ENCODE measurements at places on chromosomes 11 and 22.

GRCh38 chr11:41714101-41714500, 254.6 kb upstream of the LRRC4C start:
- DNase-seq, result no peak

DNA sequence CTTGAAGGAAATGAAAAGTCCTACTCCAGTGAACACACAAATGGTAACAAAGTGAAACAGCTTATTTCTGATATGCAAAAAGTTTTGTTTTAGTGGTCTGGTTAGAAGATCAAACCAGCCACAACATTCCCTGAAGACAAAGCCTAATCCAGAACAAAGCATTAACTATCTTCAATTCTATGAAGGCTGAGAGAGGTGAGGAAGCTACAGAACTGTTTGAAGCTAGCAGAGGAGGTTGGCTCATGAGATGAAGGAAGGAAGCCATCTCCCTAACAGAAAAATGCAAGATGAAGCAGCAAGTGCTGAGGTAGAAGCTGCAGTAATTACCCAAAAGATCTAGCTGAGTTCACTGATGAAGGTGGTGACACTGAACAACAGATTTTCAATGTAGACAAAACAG, 168.4 kb downstream of the IGLL1 start:
- no peak for DNase-seq

- no peak for DNase-seq
These were observed 8.5 kb downstream of the SIDT2 start for GRCh38 chr11:117187007-117187406.

- DNase-seq, result no peak
These were observed 898.3 kb downstream of the BRD1 start for GRCh38 chr22:48929276-48929790.

DNA sequence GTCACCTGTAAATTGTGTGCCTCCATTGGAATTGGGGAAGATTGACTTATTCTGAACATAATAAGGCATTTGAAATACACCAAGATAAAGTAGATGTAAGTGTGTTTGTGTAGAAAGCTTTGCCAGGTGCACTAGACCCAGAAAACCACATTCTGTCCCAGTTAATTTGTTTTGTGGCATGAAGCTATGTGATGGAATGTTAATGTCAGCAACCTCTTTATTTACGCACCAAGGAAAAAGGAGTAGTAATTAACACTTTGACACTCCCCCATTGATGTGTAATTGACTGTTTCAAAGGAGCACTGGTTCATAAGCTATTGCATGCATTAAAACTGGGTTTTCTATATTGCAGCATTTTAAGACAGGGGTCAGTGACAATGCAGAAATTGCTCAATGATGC, 14.3 kb downstream of the EIF3M start:
- DNase-seq, result no peak

DNA sequence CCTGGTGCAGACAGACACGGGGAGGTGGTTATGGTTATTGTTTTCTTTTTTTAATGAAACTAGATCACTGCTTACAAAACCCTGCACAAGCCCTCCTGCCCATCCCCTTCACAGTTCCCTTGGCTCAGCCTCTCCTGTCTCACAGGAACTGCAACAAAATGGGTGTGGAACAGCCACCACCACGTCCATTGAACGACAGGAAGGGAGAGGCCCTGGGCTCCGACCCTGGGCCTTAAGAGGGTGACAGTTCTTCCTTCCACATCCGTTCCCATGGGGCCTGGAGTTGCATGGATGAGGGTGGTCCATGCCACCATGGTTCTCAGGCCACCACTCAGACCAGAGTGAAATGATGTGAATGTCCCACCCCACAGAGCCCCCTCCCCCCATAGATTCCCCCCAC, 15.7 kb downstream of the PRPF19 start:
- no peak for DNase-seq

DNA sequence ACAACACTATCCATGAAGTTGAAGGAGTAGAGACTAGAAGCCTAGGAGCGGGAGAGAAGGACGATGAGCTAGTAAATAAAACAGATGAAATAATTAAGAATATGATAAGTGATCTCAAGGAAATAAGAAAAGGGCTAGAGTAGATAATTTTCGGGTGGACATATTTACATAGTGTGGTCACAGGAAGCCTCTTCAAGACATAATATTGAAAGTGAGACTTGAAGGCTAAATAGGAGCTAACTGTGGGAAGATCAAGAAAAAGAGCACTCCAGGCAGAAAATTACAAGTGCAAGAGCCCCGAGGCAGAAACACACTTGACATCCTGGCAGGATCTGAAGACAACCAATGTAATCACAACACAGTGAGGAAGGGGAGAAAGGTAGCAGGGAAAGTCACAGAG, 11.9 kb upstream of the PPFIBP2 start:
- DNase-seq, result no peak

DNA sequence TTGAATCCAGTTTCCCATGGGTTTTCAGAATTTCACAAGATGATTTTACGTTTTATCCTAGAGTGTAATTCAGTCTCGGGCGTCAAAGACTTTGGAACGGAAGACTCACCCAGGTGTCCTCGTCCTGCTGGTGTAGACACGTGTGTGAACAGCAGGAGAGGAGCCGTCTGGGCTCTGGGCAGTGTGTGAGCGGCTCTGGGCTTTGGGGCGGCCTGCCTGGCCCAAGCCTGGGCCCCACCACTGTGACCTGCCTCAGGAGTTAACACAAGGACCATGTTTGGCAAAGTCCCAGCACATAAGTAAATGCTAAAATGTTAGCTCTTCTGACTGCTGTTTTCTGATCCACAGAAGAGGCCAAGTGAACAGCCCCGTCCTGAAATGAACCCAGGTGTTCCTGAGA, 1093.3 kb downstream of the BRD1 start:
- no peak for DNase-seq

GRCh38 chr11:18367431-18367830, 26.9 kb upstream of the LDHA start:
- no peak for DNase-seq

DNA sequence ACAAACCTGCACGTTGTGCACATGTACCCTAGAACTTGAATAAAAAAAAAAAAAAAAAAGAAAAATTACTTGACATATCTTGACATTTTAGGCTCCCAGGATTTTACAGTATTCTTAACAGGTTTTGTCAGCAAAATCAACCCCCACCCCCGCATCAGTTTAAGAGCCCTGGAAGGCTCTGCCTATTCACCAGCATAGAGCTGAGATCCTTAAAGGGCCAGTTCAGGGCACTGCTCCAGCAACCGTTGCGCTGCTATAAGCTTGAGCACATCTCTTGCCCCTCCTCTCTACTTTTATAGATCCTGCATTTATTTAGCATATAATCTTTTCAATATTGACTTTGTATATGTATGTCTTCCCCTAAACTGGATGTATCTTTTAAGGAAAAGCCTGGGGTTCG, 697 bp upstream of the PAFAH1B2 start:
- no peak for DNase-seq

- DNase-seq, result no peak
These were observed 1217.6 kb downstream of the JRKL start for GRCh38 chr11:97607291-97608000.

GRCh38 chr22:45531441-45532234, 29.0 kb downstream of the FBLN1 start:
- DNase-seq, result no peak

DNA sequence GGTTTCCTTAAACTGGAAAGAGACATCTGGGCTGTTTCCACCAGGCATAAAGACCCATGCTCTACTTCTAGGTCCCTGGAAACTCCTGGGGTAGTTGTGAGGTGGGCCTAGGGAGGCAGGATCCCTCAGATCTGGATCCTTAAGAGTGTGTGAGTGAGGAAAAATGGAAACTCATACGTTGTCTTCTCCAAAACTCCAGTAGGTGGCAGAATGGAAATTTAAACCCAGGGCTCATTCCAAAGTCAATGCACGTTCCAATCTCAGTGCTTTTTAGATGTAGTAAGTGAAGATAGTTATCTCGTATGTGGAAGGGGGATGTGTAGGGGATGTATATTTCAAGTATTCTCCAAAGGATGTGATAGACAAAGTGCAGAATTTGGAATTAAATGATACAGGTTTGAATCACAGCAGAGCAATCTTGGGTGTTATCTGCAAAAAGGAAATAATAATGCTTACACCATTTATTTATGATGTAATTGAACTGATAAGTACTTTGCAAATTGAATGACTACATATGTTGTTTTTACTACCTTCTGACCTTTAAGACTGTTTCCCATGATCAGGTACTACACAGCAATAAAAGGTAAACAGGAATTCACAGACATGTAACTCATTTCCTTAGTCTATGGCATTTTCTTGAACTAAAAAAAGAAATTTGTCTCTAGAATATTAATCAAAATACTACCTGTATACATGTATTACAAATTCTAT, 13.1 kb upstream of the MMP1 start:
- DNase-seq, result no peak

GRCh38 chr22:37563153-37564081, 3.1 kb downstream of the CDC42EP1 start:
- DNase-seq, result no peak

DNA sequence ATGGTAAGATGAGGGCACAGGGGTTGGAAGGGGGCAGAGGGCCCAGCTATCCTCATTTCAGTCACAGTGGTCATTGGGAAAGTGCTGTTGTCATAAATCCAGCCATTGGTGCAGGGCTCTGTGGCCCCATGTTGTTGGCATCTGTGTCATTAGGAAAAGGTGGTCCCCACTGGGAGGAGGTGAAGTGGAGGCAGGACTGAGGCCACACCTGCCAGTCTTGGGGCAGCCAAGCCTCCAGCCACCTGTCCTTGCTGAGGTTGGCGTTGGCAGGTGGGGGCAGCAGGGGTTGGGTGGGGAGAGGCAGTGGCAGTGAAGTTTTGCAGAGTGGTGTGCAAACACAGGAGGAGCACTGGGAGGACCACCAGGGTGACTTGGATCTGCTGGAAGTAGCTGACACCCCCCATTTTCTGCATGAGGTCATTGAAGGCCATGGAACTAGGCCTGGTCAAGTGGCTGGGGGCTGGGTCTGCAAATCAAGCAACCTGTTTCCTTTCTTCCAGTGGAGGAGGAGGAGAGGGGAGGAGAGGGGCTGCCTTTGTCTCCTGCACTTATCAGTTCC, 25.3 kb downstream of the SLC22A6 start:
- DNase-seq, result no peak

- no peak for DNase-seq
These were observed 165.0 kb downstream of the RCN1 start for GRCh38 chr11:32255841-32256240.

DNA sequence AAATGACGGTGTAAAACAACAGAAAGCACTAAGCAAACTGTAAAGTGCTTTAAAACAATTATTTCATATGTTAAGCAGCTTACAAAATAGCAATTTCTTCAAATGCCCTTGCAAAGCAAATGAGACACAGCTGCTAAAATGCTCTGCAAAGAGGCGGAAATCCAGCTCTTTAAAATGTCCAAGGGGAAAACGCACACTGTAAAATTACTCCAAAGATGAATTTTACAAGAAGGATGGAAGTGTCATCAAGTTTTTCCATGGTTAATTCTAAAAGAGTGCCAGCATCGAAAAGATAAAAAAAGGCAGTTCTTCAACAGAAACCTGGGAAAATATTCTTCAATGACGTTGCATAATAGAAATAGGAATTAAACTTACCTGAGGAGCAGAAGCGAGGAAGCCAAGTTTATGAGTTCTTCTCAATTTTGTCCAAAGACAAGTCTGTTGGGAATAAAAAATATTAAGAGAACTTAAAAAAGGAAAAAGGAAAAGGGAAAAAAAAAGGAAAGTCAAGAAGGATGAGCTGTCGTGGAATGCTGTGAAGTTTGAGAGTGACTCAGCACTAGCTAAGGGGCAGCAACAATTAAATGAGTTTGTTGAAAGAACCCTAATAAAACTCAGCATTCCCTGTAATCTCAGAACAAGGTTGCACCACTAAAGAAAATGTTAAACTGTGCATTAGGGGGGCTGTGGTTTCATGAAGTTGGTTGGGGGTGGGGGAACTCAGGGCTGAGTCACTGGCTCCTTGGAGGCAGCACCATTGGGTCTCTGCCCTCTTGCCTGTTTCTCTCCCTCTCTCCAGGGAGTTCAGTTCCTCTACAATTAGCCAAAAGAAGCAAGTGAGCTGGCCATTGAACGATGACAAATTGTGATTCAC, 64.2 kb upstream of the BLID start:
- DNase-seq, result no peak

DNA sequence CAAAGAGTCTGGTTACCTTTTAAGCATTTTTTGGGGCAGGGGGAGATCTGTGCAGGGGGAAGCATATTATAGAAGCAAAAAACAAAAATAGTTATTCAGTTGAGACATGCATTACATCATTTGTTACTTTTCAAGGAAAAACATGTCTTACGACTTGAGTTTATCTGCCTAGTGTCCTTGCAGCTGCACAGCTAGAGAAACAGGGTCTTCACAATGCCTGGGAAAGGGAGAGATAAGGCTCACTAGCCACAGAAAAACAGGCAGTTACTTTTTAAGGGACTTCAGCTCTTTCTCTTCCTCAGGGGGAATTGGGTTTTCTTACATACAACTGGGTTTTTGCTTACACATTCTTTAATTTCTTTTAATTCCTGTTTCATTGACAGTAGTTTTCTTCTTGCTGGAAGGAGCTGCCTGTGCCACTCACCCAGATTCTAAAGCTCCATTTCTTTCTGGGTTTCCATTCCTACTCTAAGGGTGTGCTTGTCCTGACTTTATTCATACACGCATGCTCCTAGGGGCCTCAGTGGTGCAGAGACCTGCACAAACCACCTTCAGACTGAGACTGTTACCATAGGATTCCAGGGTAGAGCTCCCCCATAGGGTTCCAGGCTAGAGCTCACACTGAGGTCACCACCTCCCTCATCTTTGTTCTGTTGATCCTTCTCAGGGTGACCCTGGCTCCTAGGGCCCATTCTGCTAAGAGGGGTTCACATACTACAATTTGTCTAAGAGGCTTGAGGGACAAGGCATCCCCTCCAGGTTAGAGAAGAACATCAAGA, 14.7 kb upstream of the UBQLNL start:
- DNase-seq, result no peak

DNA sequence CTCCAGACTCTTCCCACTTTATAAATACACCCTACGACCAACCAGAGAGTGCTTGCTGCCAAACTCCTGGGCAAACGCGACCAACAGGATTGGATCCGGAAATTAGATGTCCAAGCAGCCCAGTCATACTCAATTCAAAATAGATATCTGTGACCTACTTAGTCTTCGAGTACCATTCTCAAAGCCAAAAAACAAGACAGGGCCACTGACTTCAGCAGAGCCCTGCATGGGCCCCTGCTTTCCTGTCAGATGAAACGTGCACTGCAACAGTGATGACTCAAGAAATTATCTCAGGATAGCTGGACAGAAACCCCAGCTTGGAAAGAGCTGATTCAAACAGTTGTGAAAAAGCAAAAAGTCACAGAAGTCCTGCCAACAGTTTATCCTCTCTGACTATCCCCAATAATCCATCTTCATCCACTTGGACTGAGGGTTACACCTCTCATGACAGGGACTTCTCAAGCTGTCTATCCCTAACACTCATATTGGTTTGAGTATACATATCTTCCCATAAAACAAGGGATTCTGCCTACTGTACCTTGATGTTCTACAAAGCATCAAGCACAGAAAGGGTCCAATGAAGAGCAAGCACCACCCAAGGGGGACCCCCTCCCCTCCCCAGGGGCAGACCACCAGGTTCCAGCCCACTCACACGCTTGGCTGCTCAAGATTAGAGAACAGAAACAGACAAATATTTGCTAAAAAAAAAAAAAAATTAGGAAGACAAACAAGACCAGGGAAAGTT, 17.4 kb downstream of the SMCO4 start:
- DNase-seq, result no peak
